ENCODE measurements at places on chromosomes 13 and 19.

- no peak for DNase-seq
Observed at GRCh38 chr19:53989600-53990533, 1.6 kb upstream of the CACNG6 start.

DNA sequence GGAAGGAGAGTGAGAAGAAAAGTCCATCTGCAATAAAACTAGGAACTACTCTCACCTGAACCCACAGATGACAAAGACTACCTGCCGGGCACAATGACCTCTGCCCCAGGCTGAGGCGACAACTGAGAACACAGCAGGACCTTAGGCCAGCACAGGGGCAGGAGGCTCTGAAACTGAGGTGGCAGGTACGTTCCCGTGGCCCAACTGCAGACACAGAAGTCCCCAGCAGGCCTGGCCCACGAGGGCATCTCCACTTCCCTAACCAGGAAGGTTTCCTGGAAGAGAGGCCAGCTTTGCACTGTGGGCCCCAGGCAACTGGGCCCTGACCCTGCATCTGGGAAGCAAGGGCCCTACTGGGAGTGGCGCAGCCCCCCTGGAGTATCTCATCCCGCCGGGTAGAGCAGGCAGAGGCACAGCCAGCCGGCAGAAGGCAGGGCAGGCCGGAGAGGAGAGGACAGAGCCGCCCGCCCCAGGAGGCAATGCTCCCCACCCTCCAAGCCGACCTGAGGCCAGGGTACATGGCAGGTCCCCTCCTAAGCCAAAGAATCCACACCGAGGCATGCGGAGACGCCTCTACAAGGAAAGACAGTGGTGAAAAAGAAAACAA, 32.7 kb downstream of the STK24 start:
- DNase-seq: no peak

GRCh38 chr19:2424686-2425621, 2.4 kb downstream of the TIMM13 start:
- no peak for DNase-seq

DNA sequence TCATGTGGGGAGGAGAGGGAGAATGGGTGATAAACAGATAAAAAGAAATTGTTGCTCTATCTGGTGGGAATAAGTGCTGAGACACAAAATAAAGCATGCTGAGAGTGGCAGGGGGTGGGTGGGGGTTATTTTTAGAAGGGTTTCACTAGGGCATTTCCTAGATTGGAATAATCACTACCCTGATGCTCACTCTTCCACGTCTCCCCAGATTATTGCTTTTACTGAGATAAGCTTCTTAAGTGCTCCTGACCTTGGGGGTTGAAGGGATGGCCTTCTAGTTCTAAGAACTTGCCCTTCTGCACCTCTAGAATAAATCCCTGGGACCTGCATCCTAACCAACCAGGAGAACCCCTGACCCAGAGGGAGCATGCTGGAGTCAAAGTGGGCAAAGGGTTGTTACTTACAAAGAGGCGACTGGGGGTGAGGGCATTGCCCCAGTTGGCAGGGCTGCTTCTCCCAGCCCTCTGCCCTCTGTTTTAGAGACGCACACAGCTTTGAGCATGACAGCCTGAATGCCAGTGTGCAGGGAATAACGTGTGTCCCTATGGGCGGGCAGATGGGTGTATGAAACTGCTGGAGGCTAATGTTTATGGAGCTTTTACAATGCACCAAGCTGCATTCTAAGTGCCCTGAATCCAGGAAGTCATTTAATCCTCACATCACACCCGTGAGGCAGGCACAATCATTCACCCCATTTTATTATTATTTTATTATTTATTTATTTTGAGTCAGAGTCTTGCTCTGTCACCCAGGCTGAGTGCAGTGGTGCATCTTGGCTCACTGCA, 743 bp downstream of the RDH8 start:
- no peak for DNase-seq

DNA sequence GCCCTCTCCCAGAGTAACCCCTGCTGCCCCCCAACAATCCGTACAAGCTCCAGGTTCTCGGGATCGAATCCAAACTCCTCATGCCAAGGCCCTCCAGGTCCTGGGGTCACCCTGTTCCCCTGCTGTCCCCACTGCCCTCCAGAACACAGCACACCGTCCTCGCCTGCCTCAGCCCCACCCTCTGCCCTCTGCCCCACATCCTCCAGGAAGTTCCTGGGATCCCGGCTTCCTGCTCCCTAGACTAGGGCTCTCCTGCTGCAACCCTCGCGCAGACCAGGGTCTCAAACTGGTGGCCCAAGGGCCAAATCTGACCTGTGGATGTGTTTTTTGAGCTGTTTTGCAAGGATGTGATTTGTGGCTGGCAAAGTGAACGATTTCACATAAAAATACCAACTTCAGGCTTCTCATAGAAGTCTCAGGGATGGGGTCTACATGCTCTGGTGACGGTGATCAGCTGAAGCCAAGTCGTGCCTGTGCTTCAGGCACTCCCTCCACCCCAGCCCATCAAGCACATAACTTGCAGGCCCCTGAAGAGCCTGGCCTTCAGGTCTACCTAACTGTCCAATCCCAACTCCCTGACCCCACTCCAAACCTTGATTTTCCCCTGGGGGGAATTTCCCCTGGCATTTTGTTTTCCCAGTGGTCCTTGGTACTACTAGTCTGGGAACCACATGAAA, 1.8 kb downstream of the RABAC1 start:
- no peak for DNase-seq

- DNase-seq: no peak
Observed at GRCh38 chr19:13984875-13985741, 21.0 kb downstream of the RFX1 start.

GRCh38 chr13:36129539-36129938, 1.6 kb downstream of the DCLK1 start:
- no peak for DNase-seq

DNA sequence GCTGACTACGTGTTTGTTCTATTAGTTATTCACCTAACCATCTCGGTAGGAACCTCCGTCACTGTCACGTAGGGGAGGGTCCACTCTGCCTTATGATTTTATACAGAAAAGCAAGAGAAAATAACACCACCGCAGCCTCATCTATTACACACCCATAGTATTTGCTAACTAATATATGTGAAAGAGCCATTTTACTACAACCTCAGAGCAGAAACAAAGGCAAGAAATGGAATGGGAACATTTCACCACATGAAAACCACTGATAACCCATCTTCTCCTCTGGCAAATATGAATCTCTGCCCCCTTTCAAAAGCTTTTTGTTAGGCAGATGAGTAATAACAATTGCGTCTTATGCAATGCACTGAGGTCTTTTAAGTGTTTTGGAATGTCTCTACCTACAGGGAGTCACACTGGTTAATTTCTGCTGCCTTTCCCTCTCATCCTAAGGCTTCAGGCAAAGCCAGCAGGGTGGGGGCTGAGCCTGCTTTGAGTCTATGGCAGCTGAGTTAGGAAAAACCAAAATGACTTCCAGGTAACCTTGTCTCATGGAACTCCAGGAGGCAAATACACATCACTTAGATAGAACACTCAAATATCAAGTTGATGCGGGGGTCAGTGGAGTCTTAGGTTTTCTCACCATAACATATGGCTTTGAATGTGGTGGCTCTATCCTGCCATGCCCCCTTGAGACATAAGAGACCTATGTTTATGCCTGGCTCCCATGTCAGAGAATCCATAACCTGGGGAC, 15.0 kb downstream of the TSHZ3 start:
- DNase-seq: no peak

GRCh38 chr13:39913928-39914327, 258.5 kb downstream of the COG6 start:
- no peak for DNase-seq

DNA sequence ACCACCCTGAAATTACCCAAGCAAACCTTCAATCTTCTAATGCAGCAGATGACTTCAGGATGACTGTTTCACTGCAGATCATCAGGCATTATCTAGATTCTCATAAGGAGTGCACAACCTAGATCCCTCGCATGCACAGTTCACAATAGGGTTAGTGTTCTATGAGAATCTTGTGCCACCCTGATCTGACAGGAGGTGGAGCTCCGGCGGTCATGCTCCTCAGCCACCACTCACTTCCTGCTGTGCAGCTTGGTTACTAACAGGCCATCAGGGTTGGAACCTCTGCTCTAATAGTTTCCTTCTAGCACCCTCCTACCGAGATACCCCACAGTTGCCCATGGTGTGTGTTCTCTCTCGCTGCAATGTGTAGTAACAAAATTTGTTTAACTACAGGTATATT, 442.8 kb downstream of the FGF14 start:
- DNase-seq: no peak

DNA sequence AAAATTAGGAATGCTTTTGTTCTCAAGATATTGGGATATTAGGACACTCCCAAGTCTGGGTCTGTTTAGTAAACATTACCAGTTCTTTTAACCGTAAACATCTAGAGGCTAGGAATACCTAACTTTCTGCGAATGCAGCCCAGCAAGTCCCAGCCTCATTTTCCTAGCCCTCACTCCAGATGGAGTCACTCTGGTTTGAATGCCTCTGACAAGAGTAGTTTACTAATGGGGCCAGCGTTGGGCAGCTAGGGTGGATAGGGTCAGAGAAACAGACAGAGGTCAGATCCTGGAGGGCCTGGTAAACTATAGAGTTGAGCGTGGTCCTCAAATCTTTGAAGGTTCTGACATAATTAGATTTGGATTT, 53.6 kb downstream of the WDFY2 start:
- no peak for DNase-seq

DNA sequence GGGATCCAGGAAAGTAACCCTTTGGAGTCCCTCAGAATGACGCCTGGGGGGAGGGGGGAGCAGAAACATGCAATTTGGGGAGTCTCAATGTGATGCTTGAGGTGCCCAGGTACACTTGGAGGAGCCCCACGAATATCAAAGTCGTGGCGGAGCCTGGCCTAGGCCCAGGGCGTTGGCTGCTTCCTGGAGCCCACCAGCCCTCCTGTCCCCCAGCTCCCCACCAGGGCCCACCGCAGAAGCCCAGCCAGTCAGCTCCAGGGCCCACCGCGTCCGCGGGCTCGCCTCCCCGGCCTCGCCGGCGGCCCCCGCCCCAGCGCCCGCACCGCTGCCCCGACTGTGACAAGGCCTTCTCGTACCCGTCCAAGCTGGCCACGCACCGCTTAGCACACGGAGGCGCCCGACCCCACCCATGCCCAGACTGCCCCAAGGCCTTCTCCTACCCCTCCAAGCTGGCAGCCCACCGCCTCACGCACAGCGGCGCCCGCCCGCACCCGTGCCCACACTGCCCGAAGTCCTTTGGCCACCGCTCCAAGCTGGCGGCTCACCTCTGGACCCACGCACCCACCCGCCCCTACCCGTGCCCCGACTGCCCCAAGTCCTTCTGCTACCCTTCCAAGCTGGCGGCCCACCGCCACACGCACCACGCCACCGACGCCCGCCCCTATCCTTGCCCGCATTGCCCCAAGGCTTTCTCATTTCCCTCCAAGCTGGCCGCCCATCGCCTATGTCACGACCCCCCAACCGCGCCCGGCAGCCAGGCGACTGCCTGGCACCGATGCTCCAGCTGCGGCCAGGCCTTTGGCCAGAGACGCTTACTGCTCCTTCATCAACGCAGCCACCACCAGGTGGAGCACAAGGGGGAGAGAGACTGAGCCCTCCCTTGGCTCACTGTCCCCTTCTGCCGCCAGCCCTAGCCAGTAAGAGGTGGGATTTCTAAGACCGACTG, 2.1 kb downstream of the ZNF575 start:
- DNase-seq: no peak

DNA sequence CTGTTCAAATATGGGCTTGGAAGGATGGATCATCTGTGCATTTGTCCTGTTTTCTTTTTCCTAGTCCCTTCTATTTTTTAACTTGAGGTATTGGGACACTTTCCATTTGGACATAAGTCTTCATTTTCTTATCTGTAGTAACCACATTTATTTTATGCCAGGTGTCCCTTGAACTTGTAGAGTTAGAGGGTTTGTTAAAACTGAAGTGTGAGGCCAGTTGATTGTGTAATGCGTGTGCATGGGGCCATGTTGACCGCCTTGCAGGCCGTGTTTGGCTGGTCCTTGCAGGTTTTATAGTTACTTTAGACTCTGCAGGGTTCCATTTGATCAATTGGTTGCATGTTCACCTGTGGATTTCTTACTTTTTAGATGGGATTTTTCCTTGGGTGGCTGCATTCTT, 21.0 kb downstream of the SAE1 start:
- DNase-seq: no peak

- DNase-seq: peak; percentile 42
Observed at GRCh38 chr19:48190288-48190884, 19.9 kb downstream of the ZSWIM9 start.

DNA sequence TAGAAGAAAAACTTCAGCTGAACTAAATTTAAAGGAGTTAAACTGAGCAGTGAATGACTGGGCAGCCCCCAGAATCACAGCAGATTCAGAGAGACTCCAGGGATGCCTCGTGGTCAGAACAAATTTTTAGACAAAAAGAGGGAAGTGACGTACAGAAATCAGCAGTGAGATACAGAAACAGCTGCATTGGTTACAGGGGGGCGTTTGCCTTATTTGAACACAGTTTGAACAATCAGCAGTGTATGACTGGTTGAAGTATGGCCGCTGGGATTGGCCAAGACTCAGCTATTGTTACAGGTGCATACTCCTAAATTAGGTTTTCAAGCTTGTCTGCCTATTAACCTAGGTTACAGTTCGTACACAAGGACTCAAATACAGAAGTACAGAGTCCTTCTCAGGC, 2.2 kb upstream of the SPRYD7 start:
- no peak for DNase-seq

- no peak for DNase-seq
Observed at GRCh38 chr19:31264041-31264778, 85.0 kb downstream of the TSHZ3 start.

- no peak for DNase-seq
Observed at GRCh38 chr13:99923877-99924582, 47.5 kb downstream of the ZIC5 start.

GRCh38 chr13:60211548-60211947, 47.8 kb upstream of the DIAPH3 start:
- no peak for DNase-seq

DNA sequence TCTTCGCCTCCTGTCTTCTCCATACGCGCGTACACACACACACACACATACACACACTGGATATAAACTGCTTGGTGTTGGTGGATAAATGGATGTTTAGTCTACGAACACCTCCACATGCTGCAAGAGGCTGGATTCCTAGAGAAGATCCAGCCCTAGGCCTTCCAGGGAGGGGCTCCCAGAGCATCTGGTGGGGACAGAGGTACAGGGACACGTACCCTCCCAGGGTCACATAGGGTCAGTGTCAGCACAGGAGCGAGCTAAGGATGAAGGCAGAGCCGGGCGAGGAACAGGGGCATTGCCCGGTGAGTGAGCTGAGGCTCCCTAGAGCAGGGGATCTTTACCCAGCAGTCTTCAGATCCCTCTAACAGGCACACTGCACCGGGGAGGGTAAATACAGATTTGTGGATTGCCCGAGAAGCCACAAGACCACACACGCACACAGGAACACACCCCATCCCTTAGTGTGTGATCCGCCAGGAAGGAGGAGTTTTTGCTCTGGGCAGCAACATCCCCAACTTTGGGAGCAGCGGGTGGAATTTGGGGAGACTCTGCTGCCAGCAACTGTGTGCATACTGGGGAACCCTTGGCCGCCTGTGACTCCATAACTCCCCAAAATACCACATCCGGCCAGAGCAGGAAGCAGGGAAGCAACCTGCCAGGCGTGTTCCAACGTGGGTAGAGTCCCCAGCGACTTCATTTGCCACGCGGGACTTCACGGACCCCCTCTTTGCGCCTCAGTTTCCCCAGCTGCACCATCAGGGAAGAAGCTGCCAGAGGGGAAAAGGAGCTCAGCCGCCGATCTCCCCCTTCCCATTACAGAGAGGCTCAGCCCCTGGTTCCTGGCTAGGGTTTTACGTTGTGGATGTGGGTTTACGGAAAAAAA, 5.8 kb upstream of the TLE2 start:
- DNase-seq: no peak

- no peak for DNase-seq
Observed at GRCh38 chr19:20233105-20233504, 66.1 kb downstream of the ZNF486 start.

All from stimulated activated CD8-positive, alpha-beta memory T cell treated with anti-CD3 and anti-CD28 coated beads, Interleukin-15, amount 100 ng/mL, for 48 hours (primary cell).